ENCODE measurements at places on chromosomes 3 and 15.

DNA sequence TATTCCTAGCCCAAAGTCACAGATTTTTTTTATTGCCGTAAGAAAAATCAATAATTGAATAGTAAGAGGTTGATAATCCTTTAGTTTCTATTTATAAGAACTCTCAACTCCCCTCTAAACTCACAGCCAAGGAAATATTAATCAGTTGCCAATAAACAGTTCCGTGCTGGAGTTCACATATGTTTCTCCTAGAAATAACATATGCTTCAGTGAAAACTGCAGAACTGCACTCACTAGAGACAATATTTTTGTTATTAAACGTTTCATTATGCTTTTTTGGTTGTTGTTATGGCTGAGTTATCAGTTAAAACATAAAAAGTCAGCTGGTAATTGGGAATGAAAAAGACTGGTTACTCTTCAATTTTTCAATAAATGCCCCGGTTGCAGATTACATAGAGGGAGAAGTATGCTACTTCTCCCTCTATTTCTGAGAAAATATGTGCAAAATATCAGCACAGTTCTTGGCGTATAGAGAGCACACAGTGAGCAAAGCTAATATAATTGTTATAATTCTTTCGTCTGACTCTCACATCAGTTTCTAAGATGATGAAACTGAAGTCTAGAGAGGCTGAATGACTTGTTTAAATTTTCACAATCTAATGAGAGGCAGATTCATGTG lies 781.2 kb upstream of the GRM7 start:
- DNase-seq, result no peak

- DNase-seq, result no peak
Observed at GRCh38 chr3:126448893-126449180, 26.9 kb downstream of the ZXDC start.

DNA sequence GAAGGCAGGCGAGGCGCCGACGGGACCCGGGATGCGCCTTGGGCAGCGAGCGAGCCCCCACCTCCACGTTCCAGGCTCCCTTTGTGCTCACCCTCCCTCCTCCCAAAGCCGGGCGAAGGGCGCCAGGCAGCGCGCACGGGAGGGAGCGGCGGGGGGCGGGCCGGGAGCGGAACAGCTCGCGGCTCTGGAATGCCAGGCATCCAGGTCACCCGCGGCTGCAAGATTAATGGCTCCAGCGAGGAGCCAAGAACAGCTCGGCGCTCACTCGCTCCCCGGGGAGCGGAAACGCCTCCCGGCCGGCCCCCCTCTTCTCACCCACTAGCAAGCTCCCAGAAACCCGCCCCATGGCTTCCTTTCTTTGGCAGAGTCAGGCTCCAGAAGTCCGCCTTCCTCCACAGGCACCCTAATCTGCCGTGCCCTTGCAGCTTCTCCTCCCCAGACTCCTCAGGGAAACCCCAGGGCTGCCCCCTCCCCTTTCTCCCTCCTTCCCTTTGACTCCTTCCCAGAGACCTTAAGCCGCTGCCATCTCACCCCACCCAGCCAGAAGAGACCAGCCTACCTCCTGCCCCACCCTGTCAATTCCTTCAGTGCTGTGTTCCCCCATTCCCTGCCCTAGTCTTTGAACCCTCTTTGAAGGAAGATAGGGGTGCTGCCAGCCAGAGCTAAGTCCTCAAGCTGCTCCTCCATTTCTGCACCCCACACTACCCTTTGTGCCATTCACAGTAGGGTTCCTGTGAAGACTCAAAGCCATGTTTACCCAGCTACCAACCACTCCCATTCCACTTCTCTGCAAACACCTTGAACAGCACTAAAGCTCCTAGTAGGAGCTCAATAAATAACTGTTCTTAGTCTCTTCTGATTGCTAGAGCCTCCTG lies 9.9 kb downstream of the AMOTL2 start:
- DNase-seq, result peak; percentile 89

- no peak for DNase-seq
Observed at GRCh38 chr15:58546066-58546591, 114.3 kb downstream of the LIPC start.

DNA sequence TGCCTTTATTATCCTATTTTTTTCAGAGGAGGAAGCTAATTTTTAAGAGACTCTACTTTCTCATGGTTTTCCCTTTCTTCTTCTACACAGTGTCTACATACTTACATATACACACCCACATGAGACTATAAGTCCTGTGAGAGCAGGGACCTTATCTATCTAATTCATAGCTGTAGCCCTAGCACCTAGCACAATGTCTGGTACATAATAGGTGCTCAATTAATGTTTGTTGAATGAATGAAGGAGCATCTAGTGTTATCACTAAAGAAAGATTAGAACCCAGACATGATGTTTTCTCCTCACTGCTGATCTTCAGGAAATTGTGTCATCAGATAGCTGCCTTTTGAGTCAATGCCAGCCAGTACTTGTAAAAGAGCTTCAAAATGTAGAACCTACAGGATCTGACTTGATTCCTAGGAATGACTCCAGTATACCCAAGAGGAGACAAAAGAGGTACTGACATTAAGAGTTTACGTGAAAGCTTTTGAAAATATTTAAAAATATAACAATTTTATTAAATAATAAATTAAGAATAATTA lies 2.5 kb downstream of the SCG5 start:
- no peak for DNase-seq

- no peak for DNase-seq
Observed at GRCh38 chr3:93934366-93935046, 39.2 kb downstream of the PROS1 start.
